ENCODE measurements at places on chromosomes 16 and 17.

- peak; percentile 48 for DNase-seq
Observed at GRCh38 chr17:27756467-27757371, 43.6 kb downstream of the NOS2 start.

DNA sequence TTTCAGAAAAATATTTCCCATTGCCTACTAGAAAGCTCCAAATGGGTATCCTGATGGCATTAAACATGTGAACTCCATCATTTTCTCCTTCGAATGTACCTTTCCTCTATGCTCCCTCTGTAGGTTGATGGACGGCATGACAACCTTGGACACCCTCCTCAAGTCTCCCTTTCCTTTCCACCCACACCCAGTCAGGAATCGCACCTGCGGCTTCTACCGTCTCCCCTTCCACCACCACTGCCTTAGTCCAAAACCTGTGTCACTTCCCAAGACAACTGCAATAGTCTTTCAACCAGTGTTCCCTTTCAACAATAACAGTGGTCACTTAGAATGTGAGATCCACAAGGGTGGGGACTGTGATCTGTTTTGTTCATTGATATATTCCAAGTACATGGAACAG, 233.1 kb upstream of the AXIN2 start:
- DNase-seq: no peak

- DNase-seq: no peak
Observed at GRCh38 chr17:49195751-49196150, 14.6 kb downstream of the GNGT2 start.

DNA sequence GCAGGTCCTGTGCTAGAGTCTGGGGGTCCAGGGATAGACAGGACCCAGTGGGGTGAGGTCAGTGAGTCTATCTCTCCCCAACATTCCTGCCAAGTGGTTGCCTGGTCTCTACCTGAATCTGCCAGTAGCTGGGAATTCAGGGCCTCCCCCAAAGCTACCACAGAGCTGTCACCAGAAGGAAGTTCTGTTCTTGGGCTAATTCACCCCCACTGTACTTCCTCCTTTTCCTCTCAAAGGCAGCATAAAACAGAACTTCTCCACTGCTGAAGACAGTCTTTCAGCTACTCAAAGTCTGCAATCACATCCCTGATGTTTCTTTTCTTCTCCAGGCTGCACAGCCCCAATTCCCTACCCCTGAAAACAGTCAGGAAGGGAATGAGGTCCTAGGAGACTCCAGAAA, 8.7 kb downstream of the CAMTA2 start:
- no peak for DNase-seq

- DNase-seq: no peak
Observed at GRCh38 chr17:61431594-61432311, 20.5 kb upstream of the TBX4 start.

DNA sequence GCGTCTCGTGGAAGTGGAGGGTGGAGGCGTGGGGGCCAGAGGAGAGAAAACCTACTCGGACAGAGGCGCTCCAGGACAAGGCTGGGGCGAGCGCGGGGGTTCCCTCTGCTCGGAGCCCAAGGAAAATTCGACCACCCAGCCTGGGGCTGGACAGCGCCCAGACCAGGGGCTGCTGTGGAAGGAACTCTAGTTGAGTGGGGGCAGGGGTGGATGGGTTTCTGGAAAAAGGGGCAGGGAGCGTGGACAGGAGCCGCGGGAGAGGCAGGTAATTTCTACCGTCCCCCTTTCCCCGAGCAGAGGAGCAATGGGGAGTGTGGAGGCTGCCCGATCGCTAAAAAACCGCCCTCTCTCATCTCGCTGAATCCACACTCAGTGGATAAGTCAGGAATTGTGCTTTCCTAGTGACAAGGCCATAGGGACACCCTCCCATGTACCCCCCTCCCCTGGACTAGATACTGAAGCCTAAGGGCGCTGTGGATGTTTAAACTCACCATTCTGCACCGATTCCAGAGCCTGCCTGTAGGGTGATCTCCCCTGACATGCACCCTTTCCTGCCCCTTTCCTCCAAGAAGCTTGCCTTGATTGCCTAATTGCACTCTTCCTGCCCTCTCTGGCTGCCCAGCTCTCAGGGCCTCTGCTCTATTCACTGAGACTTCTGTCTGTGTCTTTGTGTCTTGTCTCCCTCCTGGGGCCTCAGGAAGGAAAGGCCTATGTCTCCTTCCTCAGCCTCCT, 90.7 kb upstream of the TMEM97 start:
- DNase-seq: no peak

DNA sequence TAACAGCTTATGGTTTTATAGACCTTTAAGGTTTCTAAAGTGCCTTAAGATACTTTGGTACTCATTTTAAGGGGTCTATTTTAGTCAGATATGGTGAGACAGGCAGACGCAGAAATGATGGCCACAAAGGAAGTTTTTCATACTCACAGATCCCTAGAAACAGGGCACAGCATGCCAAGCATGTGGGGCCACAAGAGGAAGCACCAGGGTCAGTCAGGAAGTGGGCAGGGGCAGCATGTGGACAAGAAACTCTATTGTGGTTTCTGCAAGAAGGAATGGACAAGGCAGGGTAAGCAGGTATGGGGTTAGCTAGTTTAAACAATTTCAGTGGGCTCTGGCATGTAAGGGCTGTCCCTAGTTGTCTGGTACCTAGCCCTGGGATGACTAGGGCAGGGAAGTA, 8.5 kb downstream of the EFCAB3 start:
- no peak for DNase-seq

DNA sequence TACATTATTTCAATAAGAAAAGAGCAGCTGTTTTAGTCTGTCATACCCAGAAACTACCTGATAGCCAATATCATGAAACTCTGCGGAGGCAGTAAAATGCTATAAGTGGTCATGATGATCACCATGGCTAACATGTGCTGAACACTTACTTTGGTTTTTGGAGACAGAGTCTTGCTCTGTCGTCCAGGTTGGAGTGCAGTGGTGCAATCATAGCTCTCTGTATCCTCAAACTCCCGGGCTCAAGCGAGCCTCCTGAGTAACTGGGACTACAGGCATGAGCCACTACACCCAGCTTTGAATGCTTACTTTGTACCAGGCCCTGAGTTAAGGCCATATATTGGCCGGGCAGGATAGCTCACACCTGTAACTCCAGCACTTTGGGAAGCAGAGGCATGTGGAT, 101.2 kb upstream of the DHX40 start:
- DNase-seq: no peak

GRCh38 chr17:14737984-14738651, 437.2 kb downstream of the HS3ST3B1 start:
- DNase-seq: no peak

Data from posterior cingulate gyrus (tissue), 11 donors.